ENCODE measurements at places on chromosomes 7 and 10. TPM values are rescaled to one million over a fixed set of nuclear protein-coding genes. Genes with fewer than 3 reads are reported as not detected.

CNTNAP2 gene
- total RNA-seq, result 3.5 TPM

- DNase-seq, result no peak
Measured at GRCh38 chr10:7085913-7086589, 324.8 kb downstream of the SFMBT2 start.

GRCh38 chr7:74190259-74190658, 16.1 kb downstream of the EIF4H start:
- no peak for DNase-seq

DNA sequence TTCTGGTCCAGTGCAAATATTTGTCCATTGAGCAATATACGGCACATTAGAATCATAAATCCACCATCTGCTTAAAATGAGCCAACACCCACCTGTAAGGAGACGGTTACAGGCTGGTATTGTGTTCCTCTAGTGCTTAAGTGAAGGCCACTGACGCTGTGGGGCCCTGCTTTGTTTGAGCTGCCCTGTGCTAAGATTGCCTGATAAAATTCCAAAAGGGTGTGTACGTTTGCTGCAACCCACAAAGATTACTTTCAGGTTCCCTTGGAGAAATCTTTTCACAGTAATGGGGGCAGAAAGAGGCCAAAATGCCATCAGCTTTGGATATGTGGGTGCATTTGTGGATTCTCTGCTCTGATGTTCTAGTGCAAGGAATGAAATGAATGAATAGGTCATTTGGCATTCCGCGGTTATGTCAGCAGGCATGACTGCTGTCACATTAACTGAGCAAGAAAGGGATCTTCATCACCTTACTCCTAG, 34.4 kb downstream of the AGR3 start:
- DNase-seq, result peak; percentile 69

- DNase-seq, result no peak
Measured at GRCh38 chr7:135147341-135147898, 452 bp upstream of the TMEM140 start.
